Mucosa of gallbladder (tissue), 1 donor: ENCODE measurements at places on chromosomes 2 and 18. TPM values are rescaled to one million over a fixed set of nuclear protein-coding genes. Genes with fewer than 3 reads are reported as not detected.
A peak's percentile ranks its signal among the peaks of the same experiment; 100 is the strongest.

DNA sequence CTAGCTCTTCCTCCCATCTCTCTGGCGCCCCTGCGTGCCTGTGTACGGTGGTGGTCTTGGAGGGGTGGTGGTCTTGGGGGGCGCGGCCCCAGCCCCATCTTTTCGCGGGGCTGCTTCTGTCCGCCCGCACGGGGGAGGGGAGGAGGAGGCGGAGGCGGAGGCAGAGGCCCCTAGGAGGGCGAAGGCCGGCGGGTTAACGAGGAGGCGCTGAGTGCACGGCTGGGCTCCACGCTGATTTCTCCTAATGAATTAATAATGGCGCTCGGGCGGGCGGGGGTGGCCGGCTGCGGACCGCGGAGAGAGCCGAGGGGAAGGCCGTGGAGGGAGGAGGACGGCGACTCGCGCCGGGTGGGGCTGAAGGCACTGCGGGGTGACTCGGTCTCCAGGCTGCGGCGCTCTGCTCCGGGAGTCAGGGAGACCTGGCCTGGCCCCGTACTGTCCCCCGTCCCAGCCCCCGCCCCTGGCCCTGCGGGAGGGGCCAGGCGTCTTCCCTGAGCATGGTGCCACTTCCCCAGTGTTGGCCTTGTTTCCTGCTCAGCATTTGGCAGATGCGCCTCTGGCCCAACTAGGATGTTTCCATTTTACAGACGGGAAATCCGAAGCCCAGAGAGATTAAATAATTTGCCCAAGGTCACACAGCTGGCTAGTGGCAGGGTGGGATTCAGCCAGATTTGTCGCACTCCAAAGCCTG, 6.0 kb downstream of the GAREM2 start:
- DNase-seq: peak; percentile 18

Gene SPR
- total RNA-seq: 60.3 TPM

Gene TUBA3E
- not detected for total RNA-seq

DNA sequence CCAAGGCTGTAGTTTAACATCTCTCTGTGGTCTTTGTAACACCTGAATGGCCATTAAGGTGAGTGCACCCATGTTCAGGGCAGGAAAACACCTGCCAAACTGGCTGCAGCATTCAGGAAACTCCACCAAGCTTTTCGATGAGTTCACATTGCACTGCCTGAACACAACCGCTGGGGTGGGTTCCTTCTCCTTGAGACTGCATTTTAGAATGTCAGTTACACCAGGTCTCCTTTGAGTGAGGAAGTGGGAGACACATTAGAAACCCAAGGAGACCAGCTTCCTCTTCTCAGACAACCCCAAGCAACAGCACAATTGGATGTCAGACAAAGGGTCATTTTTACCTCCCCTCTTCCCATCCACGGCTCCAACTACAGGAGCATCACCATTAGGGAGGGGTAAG, 35.2 kb downstream of the CYRIA start:
- no peak for DNase-seq

DNA sequence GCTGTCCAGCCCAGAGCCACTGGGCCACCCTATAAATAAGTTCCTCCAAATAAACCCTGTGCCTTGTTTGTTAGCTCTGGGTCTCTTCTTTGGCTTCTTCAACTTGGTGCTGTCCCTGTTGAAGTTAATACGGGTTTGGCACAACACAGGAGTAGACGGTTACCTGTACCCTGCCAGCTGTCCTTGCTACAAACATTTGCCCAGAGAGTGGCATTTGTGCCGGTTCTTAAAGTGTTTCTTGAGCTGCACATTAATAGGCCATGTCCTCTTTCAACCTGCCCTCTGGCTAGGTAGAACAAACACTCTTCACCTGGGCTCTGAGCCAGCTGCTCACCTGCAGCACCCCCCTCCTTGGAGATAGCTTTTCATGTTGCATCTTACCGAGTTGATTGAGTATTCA, 139.2 kb downstream of the NEDD4L start:
- no peak for DNase-seq

GRCh38 chr2:58938988-58939387, 697.9 kb upstream of the FANCL start:
- DNase-seq: no peak

Gene ARHGAP28
- 11.2 TPM for total RNA-seq

Gene TLX2
- total RNA-seq: 0.12 TPM
